Activated CD4-positive, alpha-beta T cell treated with anti-CD3 and anti-CD28 coated beads, Interleukin-2, amount 50 U/mL, for 48 hours (primary cell): ENCODE measurements at places on chromosomes 2 and 18.

GRCh38 chr2:196891136-196891535, 35.4 kb downstream of the PGAP1 start:
- no peak for DNase-seq

DNA sequence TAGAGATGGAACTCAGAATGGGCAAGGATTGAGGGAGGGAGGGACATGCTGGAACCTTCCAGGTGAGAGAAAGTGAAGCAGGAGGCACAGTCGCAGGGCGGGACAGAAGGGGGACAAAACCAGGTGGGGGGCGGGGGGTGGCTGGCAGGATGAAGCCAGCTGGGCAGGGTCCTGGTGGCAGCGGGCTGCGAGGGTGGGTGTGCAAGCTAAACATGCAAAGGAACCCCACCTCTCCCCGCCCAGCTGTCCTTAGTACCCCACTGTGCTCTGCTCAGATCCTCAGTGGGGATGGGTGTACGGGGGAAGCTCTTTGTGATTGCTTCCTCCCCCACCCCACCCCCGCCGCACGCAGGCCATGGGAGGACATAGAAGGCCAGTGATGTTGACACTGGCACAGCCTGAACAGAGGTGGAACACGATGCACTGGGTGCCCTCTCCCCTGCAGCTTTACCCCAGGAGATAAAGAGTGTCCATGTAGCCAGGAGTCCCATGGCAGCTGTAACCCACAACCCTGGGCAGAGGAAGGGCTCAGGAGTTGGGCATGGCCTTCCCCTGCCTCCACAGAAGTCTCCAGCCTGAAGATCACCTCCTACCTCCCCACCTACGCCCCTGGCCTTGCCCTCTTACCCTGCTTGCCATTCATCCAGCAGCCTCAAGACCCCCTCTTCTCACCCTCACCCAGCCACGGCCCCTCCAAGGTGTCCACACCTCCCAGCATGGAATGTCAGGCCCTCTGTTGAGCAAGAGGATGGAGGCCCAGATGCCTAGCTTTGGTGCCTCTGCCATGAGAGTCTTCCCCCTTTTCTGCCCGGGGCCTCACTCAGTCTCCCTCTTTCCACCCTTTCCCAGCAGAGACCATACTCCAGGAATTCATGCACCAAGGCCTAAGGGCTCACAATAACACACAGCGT, 206.6 kb downstream of the ZBTB7C start:
- DNase-seq, result no peak

- no peak for DNase-seq
Observed at GRCh38 chr18:6219116-6219717, 195.5 kb downstream of the L3MBTL4 start.

DNA sequence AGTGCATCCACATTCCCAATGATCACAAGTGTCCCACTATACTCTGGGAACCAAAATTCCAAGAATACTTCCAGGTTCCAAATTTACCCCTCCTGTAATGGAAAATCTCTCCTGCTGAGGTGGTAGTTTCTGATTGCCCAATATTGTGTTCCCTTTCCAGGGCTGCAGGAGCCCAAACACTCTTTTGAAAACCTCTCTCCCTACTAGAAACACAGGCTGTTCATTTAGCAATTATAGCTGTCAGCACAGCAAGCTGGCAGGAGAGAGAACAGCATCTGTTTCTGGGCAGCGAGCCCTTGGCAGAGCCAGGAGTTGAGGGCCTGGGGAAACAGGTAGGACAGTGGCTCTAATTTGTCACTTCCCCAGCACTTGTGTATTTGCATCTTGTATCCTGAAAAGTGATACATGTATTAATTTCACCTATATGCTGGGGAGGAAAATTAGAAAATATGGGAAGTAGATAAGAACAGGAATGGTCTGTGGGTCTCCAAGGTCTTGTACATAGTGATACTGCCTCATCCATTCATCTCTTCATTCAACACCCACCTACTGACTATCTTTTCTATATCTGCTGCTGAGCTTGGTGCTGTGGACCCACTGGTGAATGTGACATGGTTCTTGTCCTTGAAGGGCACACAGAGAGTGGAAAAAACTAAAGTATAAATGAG, 16.9 kb upstream of the PAIP2B start:
- no peak for DNase-seq

- DNase-seq, result no peak
Observed at GRCh38 chr2:32108111-32108510, 44.8 kb downstream of the SPAST start.

DNA sequence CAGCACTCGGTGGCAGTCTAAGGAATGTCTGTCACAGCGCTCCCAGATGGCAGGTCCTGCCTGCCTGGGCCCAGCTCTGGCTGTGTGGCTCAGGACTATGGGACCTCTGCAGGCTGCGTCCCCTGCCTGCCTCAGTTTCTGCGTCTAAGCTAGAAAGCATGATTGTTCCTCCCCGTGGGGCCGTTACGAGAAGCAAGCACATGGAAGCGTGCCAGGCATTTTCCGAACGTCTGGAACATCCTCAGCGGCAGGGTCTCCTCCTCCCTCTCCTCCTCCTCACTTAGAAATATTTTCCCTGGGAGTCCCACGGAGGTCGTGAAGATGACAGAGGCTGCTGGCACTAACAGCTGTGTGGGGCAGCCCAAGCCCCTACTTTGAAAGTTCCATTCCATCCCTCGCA, 43.3 kb downstream of the LRRFIP1 start:
- no peak for DNase-seq

- DNase-seq, result no peak
Observed at GRCh38 chr2:26607698-26608097, 33.5 kb downstream of the CIB4 start.

DNA sequence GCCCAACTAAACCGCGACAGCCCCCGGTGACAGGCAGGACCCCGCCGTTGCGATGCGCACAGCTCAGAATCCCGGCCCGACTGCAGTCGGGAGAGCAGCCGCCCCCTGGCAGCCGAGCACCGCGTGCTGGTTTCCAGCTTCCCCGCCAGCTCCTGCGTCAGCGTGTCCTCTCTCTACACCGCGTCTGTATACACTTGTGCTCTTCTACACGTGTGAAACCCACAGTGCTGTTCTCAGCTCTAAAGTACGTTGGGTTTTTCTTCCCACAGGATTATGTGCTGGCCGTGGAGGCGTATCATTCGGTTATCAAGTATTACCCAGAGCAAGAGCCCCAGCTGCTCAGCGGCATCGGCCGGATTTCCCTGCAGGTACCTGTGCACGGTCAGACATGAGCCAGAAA, 54.0 kb downstream of the ADI1 start:
- no peak for DNase-seq

GRCh38 chr2:65137197-65137775, 7.4 kb upstream of the RAB1A start:
- no peak for DNase-seq
